ENCODE measurements at places on chromosomes 2 and 18. TPM values are rescaled to one million over a fixed set of nuclear protein-coding genes. Genes with fewer than 3 reads are reported as not detected.

The RBBP8 gene
- 94.5 TPM for total RNA-seq

GRCh38 chr2:133477616-133477990 lies 90.7 kb downstream of the NCKAP5 start:
- no peaks in the 10 kb centered on the region for H3K27me3 ChIP-seq
- no peak for DNase-seq
- no peak overlapping the region for H3K27ac ChIP-seq
- no peak overlapping the region for H3K4me3 ChIP-seq
- H3K36me3 ChIP-seq = no peaks in the 10 kb centered on the region

GRCh38 chr18:45621061-45621511 lies 5.8 kb downstream of the SLC14A2 start:
- H3K27me3 ChIP-seq = peaks cover 17% of the 10 kb centered on the region
- no peaks in the 10 kb centered on the region for H3K4me1 ChIP-seq
- H3K27ac ChIP-seq = no peak overlapping the region
- DNase-seq = no peak
- no peak overlapping the region for H3K4me3 ChIP-seq

DNA sequence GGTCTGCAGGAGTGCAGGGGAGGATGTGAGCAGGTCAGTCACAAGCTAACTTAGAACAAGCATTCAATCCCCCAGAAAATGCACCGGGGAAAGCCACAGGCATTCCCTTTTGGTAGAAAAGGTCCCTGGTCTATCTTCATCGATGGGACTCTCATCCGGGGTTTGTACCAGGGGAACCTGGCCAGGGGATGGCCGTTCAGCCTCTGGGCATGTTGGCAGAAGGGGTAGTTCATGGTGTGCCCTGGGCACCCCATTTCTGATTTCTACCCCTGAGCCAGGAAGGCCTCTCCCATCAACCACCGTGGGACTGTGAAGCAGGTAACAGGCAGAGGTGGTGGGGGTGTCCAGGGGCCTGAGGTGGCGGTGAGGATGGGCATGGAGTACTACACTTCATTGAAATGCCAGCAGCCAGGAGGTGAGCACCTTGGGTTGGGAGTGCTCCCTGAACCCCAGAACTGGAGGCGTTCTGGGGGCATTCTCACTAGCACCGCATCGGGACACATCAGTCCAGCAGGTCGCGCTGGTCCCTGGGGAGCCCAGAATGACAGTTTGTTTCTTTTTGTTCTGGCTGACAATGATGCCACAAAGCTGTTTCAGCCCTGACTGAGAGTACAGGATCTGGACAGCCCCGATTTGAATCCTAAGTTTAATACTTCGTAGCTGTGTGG lies 172.3 kb downstream of the SMAD7 start:
- no peaks in the 10 kb centered on the region for H3K36me3 ChIP-seq
- H3K4me3 ChIP-seq = no peak overlapping the region
- H3K27me3 ChIP-seq = no peaks in the 10 kb centered on the region

- no peaks in the 10 kb centered on the region for H3K27me3 ChIP-seq
- no peak for DNase-seq
- peaks cover 48% of the 10 kb centered on the region for H3K36me3 ChIP-seq
- no peak overlapping the region for H3K4me3 ChIP-seq
- no peak overlapping the region for H3K27ac ChIP-seq
Measured at GRCh38 chr2:37652199-37652640, 19.2 kb downstream of the CDC42EP3 start.

- no peaks in the 10 kb centered on the region for H3K27me3 ChIP-seq
- peaks cover 3% of the 10 kb centered on the region for H3K4me1 ChIP-seq
Measured at GRCh38 chr18:2087877-2088673, 483.2 kb downstream of the METTL4 start.

GRCh38 chr2:12770300-12770968 lies 53.7 kb downstream of the TRIB2 start:
- H3K36me3 ChIP-seq = no peaks in the 10 kb centered on the region
- H3K27ac ChIP-seq = no peak overlapping the region
- peaks cover 46% of the 10 kb centered on the region for H3K27me3 ChIP-seq
- no peak for DNase-seq

DNA sequence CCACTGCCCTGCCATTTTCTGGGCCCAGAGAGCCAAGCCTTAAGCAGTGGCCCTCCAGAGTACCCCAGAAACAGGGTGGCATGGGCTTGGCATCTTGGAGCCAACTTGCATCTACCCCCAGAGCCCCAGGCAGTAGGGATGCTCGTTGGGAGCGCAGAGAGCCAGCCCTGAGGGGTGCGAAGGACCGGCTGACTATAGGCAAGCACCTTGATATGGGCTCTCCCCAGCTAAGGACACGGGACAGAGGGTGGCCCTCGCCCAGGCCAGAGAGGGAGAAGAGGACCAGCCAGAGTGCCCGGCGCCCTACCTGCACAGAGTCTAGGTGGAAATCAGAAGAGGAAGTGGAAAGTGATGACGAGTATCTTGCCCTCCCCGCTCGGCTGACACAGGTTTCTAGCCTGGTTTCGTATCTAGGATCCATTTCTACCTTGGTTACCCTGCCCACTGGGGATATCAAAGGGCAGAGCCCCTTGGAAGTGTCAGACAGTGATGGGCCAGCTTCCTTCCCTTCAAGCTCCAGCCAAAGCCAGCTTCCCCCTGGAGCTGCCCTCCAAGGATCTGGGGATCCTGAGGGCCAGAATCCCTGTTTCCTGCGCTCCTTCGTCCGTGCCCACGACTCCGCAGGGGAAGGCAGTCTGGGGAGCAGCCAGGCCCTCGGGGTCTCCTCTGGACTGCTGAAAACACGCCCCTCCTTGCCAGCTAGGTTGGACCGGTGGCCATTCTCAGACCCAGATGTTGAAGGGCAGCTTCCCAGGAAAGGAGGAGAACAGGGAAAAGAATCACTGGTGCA lies 16.2 kb downstream of the CEP68 start:
- H3K27me3 ChIP-seq = no peaks in the 10 kb centered on the region
- no peak for DNase-seq
- H3K36me3 ChIP-seq = peaks cover 41% of the 10 kb centered on the region
- no peak overlapping the region for H3K27ac ChIP-seq

- no peak overlapping the region for H3K27ac ChIP-seq
- H3K27me3 ChIP-seq = peaks cover 5% of the 10 kb centered on the region
- H3K4me3 ChIP-seq = no peak overlapping the region
- H3K36me3 ChIP-seq = no peaks in the 10 kb centered on the region
- no peak for DNase-seq
Measured at GRCh38 chr2:24439971-24440340, 51.1 kb upstream of the NCOA1 start.

- H3K4me3 ChIP-seq = no peak overlapping the region
- H3K4me1 ChIP-seq = peaks cover 19% of the 10 kb centered on the region
- H3K27me3 ChIP-seq = no peaks in the 10 kb centered on the region
- H3K27ac ChIP-seq = peak overlapping the region; percentile 28
- no peaks in the 10 kb centered on the region for H3K36me3 ChIP-seq
- DNase-seq = no peak
Measured at GRCh38 chr2:96772903-96773671, 12.4 kb downstream of the CNNM4 start.

GRCh38 chr2:8003462-8004075 lies 678.3 kb upstream of the ID2 start:
- no peaks in the 10 kb centered on the region for H3K36me3 ChIP-seq
- H3K4me3 ChIP-seq = no peak overlapping the region
- no peak for DNase-seq
- peaks cover 21% of the 10 kb centered on the region for H3K4me1 ChIP-seq
- H3K27me3 ChIP-seq = no peaks in the 10 kb centered on the region
- no peak overlapping the region for H3K27ac ChIP-seq

GRCh38 chr18:34709104-34709503 lies 994 bp upstream of the DTNA start:
- DNase-seq = no peak
- H3K4me1 ChIP-seq = no peaks in the 10 kb centered on the region
- no peaks in the 10 kb centered on the region for H3K36me3 ChIP-seq
- H3K27ac ChIP-seq = no peak overlapping the region
- H3K27me3 ChIP-seq = peaks cover 2% of the 10 kb centered on the region

GRCh38 chr18:58996131-58996641 lies 131.5 kb downstream of the ZNF532 start:
- no peak overlapping the region for H3K4me3 ChIP-seq
- no peak for DNase-seq
- H3K27me3 ChIP-seq = no peaks in the 10 kb centered on the region
- no peaks in the 10 kb centered on the region for H3K36me3 ChIP-seq

DNA sequence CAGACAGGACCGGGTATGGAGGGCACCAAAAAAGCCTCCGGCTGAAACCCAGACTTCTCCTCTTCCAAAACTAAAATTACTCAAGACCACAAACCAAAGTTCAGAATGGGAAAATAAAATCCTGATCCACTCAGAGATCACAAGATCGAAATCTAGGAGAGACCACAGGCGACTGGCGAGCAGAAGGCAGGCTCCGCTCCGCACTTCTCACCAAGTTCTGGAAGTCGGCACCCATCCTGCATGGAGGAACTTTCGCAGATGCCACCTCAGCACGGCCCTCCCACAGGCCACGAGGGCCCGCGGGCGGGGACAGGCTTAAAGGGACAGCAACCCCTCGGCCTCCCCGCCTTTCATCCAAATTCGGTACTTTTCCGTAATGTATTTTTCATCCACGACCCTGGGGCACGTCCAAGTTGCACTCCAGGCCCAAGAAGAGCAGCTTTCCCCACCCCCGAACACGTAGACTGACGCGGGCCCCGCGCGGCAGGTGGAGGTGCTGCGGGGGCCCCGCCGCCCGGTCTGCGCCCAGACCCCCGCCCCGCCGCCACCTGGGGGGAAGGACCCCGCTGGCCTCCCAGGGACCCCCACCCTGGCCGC lies 43.7 kb downstream of the HDLBP start:
- peak; percentile 36 for DNase-seq
- H3K4me1 ChIP-seq = peaks cover 39% of the 10 kb centered on the region
- H3K27me3 ChIP-seq = no peaks in the 10 kb centered on the region
- peak overlapping the region; percentile 88 for H3K4me3 ChIP-seq
- peaks cover 54% of the 10 kb centered on the region for H3K36me3 ChIP-seq
- peak overlapping the region; percentile 88 for H3K27ac ChIP-seq

GRCh38 chr2:118529908-118530599 lies 317.4 kb downstream of the EN1 start:
- H3K27ac ChIP-seq = no peak overlapping the region
- no peaks in the 10 kb centered on the region for H3K4me1 ChIP-seq
- no peak overlapping the region for H3K4me3 ChIP-seq
- no peaks in the 10 kb centered on the region for H3K36me3 ChIP-seq
- no peaks in the 10 kb centered on the region for H3K27me3 ChIP-seq

All from activated T-helper 2 cell treated with anti-CD3 and anti-CD28 coated beads, Interferon-gamma antibody, Interleukin-2, Interleukin-4, amounts not matched to agents 10 μg/mL and 5 μg/mL and 100 μg/mL, durations not matched to agents 14 hours and 24 hours and 36 hours (primary cell).